ENCODE measurements at places on chromosomes 4 and X.

DNA sequence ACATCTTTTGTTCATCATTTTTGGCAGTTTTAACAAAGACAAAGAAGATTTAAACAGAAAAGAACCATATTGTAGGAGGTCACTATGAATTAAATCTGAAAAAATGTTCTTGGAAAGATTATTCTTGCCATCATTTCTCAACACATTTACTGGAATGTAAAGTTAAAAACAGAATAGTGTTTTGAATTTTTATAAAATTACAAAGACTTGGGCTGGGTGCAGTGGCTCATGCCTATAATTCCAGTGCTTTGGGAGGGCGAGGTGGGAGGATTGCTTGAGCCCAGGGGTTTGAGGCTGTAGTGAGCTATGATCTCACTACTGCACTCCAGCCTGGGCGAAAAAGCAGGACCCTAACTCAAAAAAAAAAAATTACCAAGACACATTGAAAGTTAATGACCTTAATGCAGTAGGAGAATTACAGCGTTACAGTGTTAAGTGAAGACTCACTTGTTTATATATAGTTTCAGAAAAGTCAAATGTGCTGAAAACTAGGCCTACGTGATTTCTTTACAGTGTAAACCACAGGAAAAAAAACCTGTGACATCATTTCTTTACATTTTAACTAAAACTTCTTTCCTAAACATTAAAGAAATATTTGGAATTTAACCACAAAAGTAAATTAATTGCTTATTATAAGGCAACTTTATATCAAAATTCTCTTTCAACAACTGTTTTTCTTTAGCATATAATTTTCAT, 7.9 kb downstream of the FAM13A start:
- DNase-seq = no peak

- no peak for DNase-seq
Observed at GRCh38 chr4:20512033-20512792, 188.0 kb upstream of the PACRGL start.

- peak; percentile 32 for DNase-seq
Observed at GRCh38 chr4:1080961-1081688, 32.2 kb downstream of the RNF212 start.

GRCh38 chrX:136546371-136546781, 14.4 kb downstream of the VGLL1 start:
- DNase-seq = no peak

DNA sequence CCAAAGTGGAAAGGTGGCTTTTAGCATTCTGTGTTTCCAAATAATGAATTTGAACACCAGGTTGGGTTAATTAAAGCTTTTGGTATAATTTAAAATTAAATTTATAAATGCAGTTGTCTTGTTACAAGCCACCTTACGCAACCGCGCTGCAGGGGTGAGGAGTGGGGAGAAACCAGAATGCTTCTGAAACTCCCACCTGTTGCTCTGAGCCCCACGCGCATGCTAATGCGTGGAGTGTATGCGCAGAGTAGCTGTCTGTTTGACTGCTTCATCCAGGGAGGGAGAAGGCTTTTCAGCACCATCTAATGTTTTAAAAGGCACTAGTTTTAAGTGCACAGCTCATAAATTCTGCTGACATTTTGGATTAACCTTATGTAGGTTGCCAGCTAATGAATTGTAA, 12.5 kb downstream of the OGT start:
- DNase-seq = no peak

GRCh38 chr4:182465114-182465513, 221.9 kb downstream of the TENM3 start:
- no peak for DNase-seq

- DNase-seq = no peak
Observed at GRCh38 chr4:53088152-53088551, 226.0 kb downstream of the RASL11B start.

- DNase-seq = no peak
Observed at GRCh38 chr4:3349116-3349515, 56.3 kb downstream of the RGS12 start.

GRCh38 chrX:134171661-134172587, 65.1 kb upstream of the CCDC160 start:
- DNase-seq = no peak

DNA sequence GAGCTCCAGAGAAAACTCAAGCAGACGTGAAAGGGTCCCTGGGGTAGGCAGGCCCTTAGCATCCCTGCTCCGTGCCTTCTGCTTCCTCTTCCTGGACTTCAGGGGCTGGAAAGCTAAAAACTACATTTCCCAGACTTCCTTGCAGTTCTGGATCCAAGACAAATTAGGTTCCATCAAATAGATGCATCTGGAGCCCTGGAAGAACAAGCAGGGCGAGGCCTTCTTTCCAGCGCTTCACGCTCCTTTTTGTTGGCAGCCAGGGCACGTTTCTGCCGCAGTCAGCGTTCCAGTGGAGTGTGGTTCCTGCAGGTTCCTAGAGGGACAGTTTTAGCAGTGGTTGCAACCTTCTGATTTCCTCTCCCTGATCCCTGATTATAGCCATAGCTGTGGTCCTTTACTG, 53.6 kb upstream of the MSX1 start:
- DNase-seq = no peak

DNA sequence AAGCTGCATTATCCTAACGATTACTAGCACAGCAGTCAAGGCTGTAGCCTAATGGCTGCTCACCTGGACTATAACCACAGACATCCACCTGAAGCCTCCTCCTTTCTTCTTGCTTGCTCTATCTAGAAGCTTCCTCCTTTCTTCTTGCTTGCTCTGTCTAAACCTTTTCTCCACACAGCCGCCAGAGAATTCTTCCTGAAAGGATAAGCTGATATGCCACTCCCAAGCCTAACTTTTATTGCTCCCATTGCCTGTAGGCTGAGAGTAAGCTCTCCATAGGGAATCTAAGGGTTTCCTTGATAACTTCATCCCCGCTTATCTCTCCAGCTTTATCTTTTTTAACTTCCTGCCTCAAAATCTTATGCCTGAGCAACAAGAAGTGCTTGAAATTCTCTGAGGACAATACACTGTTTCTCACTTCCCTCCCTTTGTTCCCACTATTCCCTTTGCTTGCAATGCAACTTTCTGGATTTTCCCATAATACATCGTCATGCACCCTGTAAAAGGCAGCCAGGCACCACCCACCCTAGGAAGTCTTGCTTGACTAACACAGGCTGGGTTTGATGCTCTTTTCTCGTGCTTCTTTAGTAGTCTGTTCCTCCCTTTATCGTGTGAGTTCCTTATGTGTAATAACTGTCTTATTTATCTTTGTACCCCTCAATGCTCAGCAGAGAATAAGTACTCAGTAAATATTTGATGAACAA, 1.4 kb upstream of the LRIT3 start:
- DNase-seq = no peak

DNA sequence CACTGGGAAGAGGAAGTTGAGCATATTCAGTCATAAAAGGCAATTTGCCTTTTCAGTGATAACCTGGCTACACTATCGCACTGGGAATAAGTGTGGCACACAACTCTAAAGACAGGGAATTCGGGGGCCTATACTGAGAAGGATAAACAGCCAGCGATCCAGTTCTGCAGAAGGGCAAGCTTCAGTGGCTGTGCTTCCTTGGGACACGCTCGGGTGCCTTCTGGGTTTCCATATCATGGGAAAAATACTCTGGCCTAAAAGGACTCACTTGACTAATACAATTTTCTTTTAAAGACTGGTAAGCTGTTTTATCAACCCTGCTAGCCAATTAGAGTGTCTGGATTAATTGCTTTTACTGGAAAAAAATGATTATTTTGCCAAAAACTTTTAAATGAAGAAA, 58.5 kb downstream of the TENM3 start:
- no peak for DNase-seq

GRCh38 chr4:123869286-123870215, 473.0 kb downstream of the SPRY1 start:
- DNase-seq = no peak

GRCh38 chr4:110184140-110184790, 14.2 kb downstream of the ELOVL6 start:
- peak; percentile 19 for DNase-seq

- no peak for DNase-seq
Observed at GRCh38 chrX:69510137-69510715, 6.1 kb downstream of the NALF2 start.

- DNase-seq = no peak
Observed at GRCh38 chrX:120794525-120794975, 81.1 kb downstream of the CT47B1 start.

GRCh38 chr4:162126729-162127128, 37.1 kb downstream of the FSTL5 start:
- DNase-seq = no peak

- peak; percentile 2 for DNase-seq
Observed at GRCh38 chr4:177487977-177488376, 45.7 kb upstream of the AGA start.

GRCh38 chrX:97847885-97848679, 964.4 kb downstream of the RPA4 start:
- DNase-seq = no peak

GRCh38 chr4:156137679-156138473, 184.2 kb upstream of the CTSO start:
- DNase-seq = no peak

DNA sequence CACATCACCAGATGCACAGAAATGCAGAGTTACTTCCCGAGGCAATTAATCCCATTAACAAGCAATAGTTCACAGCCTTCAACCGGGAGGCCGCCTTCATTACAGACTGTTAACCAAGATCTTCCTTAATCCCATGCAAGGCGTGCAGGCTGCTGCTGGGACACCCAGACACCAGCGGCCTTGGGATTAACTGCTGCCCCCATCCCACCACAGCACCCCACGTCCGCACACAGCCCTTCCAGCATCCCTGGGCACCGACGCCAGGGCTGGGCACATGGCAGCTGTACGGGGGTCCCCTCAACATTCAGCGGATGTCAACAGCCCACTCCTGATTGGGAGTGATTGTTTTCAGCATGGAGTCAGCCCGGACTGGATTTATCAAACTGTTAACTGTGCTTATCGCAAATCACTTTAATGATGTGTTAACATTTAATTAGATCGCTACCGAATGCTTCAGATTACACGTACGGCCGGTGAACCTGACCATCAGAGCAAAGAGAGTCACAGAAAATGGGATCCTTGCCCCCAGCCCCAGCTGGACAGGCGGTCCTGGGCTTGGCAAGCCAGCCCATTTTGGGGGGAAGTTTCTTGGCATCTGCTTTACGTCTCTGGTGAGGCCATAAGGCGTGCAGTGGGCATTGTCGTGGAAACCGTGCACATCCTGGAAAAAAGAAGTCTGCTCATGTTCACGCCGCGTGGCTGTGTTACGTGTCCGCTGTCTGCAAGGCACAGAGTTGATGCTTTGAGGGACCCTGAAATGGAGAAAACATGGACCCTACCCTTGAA, 126.4 kb downstream of the HMX1 start:
- no peak for DNase-seq
